Inflammatory macrophage (primary cell): ENCODE measurements at places on chromosomes 1 and 21.
A peak's percentile ranks its signal among the peaks of the same experiment; 100 is the strongest.

DNA sequence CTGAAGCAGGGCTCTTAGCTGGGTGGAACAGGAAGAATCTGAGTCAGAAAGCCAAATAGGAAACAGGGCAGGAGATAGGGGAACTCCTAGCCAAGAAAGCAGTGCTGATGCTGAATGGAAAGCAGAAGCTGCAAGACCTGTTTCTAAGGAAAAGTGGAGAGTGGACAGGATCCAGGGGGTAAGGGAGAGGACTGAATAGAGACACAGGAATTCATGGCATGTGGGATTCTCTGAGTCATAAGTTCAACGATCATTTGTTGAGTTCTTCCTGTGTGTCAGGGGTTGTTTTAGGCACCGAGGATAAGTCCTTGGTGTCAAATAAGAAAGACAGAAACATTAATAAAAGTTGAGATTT, 153.8 kb upstream of the FGGY start:
- peak; percentile 68 for DNase-seq

GRCh38 chr1:41485605-41486004, 1.1 kb upstream of the EDN2 start:
- DNase-seq = no peak

DNA sequence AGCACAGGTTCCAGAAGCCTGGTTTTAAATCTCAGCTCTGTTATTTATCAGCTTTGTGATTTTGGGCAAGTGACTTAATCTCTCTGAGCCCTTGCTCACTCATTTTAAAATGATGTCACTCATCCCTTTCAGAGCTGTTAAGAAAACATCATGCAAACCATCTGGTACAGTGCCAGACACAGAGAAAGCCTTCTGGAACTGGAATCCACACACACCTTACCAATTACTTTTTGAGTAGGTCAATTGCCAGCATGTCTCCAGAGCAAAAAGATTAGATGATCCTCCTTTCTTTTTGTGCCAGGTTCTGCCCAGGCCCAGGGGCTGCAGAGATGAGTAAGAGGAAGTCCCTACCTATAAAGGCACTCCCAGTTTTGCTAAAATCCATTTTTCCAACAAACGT, 61.3 kb downstream of the ROR1 start:
- no peak for DNase-seq

GRCh38 chr1:208455821-208456220, 211.6 kb upstream of the PLXNA2 start:
- no peak for DNase-seq

- no peak for DNase-seq
These were observed 85.0 kb downstream of the RGS21 start for GRCh38 chr1:192401825-192402224.

DNA sequence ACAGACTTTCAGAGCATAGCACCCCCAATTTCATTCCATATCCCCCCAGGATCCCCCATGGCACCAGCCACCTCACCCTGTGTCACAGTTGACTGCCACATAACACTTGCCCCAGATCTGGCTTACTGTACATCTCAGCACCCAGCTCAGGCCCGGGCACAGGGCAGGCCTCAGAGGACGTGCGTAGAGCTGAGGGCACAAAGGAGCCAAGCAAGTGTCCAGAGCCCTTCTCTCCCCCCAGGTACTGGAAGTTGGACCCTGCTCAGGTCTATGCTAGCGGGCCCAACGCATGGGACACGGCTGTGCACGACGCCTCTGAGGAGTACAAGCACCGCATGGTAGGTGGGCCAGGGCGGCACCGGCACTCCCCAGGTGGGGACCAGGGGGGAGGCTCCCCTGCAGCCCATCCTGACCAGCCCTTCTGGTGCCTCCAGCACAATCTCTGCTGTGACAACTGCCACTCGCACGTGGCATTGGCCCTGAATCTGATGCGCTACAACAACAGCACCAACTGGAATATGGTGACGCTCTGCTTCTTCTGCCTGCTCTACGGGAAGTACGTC, 8.0 kb upstream of the SYTL1 start:
- no peak for DNase-seq

GRCh38 chr21:45019076-45019886, 55.1 kb upstream of the ADARB1 start:
- no peak for DNase-seq

DNA sequence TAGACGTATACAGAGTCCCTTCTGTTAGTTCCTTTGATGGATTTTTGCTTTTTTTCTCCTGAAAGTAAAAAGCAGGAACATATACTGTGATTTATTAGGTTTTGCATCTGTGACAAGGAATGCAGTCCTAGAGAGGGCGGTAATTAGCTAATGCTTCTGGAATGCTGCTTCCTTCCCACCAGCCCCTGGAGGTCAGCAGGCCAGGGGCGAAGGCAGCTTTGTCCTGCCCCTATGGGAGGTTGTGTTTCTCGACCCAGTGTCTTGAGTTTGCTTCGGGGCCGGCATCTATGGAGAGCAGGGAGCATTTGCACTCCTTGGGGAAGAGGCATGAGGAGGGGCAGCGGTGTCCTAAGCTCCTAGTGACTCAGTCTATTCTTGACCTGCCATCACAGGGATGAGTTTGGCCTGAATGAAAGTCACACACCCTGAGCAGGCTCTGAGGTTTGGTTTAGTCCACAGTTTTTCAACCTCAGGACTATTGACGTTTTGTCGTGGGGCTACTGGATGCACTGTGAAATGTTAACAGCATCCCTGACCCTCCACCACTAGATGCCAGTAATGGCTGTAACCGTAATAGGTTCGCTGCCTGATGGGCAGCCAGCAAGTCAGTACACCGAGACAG, 85.0 kb upstream of the KCNJ15 start:
- no peak for DNase-seq

DNA sequence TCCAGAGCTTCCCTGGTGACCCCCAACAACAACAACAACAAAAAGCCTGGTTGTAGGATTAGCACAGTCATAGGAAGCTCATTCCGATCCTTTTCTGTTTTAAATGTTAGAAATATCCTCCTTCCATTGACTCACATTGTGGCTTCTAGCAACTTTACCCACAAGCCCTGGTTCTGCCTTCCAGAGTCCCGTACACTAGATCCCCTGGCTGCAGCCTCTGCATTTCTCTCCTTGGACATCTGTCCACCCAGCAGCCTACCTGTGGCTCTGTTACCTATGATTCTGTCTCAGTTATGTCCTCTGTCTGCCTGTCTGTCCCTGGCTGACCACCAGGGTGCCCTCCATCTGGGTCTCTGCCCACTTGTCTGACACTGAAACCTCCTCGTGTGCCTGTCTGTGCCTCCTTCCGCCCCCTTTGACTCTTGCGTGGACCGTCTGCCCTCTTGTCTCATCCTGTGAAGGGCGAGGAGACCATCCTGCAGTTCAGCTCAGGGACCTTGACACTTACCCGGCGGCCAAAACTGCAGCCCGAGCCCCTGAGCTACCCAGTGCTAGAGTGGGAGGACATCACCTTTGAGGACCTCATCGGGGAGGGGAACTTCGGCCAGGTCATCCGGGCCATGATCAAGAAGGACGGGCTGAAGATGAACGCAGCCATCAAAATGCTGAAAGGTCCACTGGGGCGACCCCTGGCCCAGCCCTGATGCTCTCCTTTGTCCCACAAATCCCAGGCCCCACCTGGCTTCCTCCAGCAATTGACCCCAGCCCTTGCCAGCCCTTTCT, 16.1 kb downstream of the TIE1 start:
- no peak for DNase-seq

DNA sequence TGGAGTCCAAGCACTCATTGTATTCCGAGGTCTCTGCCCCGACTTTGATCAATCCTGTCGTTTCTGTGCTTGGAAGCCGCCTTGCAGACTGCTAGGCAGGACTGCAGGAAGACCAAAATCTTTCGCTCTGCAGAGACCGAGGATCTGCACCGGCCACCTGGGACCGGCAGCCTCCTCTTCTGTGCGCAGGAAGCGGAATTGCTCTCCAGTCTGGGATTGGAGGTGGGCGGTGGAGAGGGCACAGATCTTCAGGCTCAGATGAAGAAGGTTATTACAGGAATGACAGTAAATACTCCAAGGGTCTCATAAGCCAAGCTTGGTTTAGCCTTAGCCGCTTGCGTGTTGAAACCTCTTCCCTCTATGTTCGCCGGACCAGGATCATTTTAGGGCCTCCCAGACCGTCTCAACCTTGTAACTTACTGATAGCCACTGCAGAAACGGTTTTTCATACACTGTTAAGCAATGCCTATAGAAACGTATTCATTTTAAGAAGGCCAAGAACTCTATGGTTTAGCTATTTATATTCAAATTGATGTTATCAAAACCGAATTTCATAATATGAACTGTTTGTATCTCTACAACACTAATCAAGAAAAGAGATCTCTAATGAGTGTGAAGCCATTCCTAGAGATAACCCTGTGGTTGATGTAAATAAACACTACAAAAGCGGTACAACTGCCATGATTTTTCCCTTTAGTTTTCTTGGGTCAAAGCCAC, 1.1 kb downstream of the MIA3 start:
- DNase-seq = no peak

GRCh38 chr1:37243368-37244082, 209.2 kb upstream of the GRIK3 start:
- no peak for DNase-seq

GRCh38 chr1:172647110-172647564, 11.8 kb upstream of the FASLG start:
- DNase-seq = no peak

DNA sequence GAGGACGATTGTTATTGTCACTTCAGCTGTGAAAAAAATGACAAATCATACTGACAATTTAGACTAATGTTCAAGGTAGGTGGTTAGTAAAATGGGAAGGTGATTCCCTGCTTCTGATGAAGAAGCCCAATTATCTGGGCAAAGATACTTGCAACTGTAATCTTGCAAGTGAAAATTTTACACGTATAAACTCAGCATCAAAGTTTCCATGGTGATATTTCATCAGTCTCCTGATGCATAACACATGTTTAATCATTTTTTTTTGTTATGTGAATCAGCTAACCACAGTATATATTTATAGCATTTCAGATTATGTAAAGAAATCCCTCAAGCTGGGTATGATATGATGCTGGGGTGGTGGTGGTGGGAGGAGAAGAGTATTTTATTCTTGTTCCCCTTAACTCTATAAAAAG, 16.4 kb upstream of the KCNK1 start:
- no peak for DNase-seq

- DNase-seq = no peak
These were observed 308.0 kb downstream of the MATN1 start for GRCh38 chr1:30415171-30415940.

GRCh38 chr1:71853360-71853759, 429.0 kb downstream of the NEGR1 start:
- DNase-seq = no peak

DNA sequence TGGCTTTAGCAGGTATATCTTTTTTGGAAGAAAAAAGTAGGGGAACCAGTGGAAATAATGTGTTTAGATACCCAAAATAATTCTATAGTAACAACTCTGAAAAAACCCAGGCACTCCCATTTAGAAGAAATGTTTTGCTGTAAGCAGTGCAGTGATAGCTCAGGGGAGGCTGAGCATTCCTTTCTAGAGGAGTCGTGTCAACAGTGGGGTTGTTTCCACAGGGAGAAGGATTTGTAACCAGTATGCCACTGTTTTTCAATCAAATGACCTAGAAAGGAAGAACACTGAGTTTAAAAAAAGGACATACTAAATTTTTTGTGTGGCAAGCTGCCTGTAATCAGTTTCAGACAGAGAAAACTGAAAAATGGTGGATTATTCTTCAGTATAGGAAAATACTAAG, 2.4 kb downstream of the PGD start:
- no peak for DNase-seq

DNA sequence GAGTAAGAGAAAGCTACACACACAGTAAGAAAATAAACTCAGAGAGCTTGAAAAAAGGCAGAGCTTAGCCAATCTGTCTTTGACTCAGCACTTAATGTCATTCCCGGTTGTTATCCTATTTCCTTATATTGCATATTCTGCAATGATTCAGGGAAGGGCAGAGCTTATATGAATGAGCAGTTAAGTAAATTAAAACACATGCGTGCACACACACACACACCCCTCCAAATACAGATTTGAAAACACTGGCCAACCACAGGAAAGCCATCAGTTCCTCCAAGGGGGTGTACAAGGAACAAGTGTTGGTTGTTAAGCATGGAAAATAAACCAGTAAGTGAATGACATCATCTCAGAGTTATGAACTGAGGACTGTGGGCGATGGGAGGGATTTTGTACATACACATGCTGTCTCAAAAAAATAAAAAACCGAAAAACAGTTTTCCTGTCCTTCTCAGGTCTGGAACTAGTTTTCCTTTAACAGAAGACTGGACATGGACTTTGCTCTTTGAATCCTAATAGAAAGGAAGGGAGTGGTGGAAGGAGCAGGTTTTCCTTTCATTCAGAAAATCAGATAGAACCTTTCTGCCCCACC, 1.0 kb downstream of the IQGAP3 start:
- DNase-seq = peak; percentile 77

DNA sequence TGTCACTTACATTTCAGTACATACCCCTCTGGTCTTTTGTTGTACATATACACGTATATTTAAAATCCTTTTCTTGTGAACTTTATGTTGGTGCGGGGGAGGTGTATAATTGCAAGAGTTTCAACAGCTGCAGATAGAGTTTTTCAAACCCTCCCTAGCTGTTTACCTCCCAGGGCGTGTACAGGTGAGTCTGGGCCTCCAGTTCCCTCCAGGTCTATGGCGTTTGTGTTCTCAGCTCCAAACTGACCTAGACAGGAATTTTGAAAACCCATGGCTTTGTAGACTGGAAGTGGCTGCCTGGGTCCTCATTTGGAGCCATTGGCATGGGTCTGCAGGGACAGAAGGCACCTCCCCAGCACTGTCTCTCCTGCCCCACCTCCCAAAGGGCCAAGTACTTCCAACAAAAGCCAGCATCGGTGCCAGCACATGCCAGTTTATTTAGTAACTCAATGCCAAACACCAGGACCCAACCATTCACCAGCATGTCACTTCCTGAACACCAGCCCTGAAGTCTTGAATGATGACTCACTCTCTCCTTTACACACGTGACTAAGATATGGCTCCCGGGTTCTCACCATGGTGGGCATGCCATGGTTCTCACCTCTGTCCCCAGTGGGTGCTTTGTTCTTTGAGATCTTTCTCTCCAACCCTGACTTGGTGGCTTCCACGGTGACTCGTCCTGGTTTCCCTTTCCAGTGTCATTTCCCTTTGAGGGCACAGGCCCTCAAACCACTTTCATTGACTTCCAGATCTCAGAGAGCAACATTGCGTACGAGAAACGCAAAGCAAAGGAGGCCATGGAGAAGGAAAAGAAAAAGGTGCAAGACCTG, 57.3 kb upstream of the EFHD2 start:
- peak; percentile 33 for DNase-seq
